ENCODE measurements at places on chromosomes 3 and 15.
A peak's percentile ranks its signal among the peaks of the same experiment; 100 is the strongest.

DNA sequence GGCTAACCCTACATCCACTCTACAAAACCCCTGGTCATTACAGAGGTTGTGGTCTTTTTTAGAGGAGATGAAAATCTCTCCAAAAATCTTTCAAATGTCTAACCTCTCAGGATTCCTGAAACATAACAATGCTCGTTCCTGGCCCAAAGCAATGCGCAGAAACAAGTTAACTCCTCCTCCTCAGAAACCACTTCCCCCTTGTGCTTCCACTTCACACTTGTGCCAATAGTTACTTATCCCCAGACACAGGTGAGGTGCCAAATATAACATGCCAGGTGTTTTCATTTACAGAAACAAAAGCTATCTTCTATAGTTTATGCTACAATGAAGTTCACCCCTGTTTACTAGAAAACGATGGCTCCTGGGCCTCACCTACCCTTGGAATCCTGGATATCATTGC lies 6.2 kb downstream of the NDUFAF1 start:
- DNase-seq: no peak

- no peak for DNase-seq
Observed at GRCh38 chr3:100910986-100911385, 82.2 kb downstream of the ABI3BP start.

GRCh38 chr3:136802481-136802996 lies 16.4 kb upstream of the SLC35G2 start:
- no peak for DNase-seq

GRCh38 chr3:45922950-45923590 lies 20.2 kb upstream of the CXCR6 start:
- no peak for DNase-seq

- DNase-seq: no peak
Observed at GRCh38 chr15:93748710-93749109, 482.7 kb upstream of the MCTP2 start.

- DNase-seq: no peak
Observed at GRCh38 chr15:31482122-31482922, 155.7 kb downstream of the KLF13 start.

GRCh38 chr3:32506466-32506865 lies 3.8 kb upstream of the CMTM6 start:
- DNase-seq: no peak

DNA sequence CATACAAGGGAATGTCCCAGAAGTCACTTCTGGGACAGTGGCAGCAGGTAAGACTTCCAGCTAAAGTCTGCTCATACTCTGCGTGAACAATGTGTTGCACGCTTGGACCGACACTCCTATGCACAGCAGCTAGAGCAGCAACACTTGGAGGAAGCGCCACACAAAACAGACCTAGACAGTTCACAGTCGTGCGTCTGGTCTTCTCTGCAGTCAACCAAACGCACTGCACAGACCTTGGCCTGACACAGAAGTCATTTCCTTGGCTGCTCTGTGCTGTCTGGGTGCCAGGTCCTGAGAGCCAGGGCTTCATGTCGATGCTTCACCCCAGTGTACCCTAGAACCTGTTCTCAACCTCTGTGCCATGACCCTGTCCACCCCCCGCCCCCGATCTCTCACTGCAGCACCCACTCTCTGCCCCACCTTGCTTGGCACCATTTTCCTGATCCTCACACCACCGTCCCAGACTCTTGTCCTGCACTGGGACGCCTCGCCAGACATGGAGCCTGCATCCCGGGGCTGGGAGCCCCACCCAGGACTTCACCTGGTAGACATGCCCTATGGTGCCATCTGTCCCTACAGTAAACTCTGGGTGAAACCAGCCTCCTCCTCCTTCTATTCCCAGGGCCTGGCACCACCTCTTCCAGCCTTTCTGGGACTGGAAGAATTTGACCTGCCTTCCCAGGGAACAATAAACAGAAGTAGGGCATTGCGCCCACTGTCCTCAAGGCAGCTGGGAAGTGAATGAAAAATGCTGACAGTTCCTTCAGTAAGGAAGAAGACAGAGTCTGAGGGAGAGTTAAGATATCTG lies 3.1 kb downstream of the ATP10A start:
- no peak for DNase-seq

GRCh38 chr15:63969652-63970421 lies 76.4 kb downstream of the DAPK2 start:
- no peak for DNase-seq

DNA sequence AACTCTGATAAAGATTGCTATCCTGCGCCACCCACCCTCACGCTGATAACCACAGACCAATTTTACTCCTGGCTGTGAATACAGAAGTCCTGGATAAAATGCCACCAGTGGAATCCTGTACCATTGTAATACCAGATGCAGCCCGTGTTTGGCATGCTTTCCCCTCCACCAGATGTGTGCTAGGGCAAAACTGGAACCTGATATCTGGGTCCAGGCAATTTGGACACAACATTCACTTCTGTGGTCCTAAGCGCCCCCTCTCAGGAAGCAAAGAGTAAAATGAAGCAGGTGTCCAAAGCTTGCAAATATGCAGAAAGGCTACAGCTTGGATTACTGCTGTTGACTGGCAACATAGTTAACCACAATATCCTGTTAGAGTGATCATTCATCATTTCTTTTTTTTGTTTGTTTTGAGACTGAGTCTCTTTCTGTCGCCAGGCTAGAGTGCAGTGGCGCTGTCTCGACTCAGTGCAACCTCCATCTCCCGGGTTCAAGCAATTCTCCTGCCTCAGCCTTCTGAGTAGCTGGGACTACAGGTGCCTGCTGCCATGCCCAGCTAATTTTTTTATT lies 32.8 kb downstream of the LOXL1 start:
- DNase-seq: no peak

DNA sequence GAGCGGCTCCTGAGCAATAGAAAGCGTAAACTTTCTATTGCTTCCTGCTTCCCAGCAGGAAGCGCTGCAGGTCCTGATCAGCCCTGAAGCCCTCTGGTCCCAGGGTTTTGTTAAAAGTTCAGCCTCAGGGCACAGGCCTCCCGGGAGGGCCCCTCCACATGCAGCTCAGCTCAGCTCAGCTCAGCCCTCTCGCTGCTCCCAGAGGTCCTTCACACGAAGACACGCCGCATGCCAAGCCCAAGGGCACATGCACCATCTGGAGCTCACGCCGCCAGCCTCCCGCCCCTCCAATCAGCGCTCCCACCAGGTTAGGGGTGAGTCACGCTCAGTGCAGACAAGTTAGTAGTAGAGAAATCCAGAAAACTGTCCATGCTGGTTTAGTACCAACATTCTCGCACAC lies 12.7 kb downstream of the TKT start:
- DNase-seq: peak; percentile 64

DNA sequence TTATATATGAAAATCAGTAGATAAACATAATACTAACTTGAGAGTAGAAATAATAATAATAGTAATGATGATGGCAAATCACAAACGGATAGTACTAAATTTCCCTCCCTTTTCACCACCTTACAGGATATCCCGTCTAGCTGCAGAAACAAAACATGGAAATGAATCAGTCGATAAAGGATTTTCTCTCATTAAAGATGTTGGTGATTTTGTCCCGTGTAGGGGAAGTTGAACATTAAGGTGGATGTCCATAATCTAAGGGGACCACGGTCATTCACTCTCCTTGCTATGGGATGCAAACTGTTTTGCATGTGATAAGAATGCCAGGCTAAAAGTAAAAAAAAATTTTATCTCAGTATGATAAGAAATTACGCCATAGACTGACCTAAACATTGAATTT lies 1027.7 kb upstream of the NR2F2 start:
- DNase-seq: no peak

DNA sequence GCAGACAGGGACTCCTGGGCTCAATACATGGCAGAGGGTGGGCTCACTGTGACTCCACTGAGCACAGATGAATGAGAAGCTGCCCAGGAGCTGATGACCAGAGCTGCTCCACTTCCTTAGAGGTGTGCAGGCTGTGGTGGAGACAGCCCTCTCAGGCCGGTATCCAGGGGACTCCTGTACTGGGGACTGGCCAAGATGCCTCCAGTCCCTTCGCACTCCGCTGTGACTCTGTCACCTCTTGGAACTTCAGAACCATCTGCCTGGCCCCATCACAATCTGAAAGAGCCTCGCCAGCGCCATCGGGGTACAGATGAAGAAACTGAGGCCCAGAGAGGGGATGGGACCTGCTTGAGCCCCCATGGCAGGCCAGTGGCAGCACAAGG lies 111.2 kb downstream of the ETFA start:
- no peak for DNase-seq

DNA sequence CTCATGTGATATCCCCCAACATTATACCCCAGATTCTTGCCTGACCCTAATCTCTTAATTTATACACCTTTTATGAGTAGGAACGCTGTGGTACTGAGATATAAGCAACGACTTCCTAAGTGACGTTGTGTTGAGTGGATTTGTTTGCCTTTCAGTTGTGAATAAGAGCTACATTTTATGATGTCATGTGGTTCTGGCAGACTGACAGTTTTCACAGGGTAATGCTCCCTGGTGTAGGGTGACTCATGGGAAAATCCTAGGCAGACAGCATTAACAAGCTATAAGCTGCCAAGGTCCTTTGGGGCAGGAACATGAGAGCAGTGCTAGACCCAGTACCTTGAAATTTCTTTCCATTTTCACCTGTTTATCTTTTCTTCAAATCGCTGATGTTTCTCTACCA lies 11.2 kb downstream of the C3orf52 start:
- peak; percentile 98 for DNase-seq

- no peak for DNase-seq
Observed at GRCh38 chr3:187484547-187485295, 116.5 kb downstream of the RTP4 start.

DNA sequence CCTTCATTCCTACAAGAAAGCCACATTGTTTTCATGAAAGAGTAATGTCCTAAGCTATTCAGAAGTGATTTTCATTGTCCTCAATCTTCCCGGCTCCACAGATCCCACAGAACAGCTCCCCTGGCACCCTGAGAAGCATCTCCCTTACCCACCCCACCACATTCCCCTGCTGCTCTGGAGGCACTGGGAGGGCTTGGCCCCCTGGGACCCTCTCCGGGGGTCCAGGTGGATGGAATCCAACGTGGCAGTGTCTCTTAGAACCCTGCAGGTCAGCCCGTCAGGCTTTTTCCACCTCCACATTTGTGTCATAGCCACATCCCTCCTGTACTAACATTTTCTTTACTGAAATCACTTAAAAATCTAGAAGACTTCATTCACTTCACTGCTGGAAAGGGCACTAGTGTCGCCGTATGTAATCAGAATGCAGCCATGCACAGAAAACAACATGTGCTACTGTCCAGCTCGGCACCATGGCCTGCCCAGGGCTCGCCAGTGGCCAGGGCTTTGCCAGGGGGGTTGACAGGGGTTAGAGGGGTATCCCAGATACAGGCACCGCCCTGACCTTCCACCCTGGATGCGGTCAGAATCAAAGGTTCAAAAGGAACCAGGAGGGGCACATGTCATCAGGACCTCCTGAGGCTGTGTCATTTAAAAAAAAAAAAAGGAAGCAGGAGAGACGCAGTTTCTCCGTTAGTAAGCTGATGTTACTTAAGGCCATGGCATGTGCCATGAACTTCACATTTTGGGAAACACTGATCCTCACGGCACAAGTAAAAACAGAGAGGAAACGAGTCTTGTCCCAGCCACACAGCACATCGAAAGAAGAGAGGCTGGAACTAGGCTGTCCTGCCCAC lies 106.3 kb downstream of the LSM3 start:
- no peak for DNase-seq

DNA sequence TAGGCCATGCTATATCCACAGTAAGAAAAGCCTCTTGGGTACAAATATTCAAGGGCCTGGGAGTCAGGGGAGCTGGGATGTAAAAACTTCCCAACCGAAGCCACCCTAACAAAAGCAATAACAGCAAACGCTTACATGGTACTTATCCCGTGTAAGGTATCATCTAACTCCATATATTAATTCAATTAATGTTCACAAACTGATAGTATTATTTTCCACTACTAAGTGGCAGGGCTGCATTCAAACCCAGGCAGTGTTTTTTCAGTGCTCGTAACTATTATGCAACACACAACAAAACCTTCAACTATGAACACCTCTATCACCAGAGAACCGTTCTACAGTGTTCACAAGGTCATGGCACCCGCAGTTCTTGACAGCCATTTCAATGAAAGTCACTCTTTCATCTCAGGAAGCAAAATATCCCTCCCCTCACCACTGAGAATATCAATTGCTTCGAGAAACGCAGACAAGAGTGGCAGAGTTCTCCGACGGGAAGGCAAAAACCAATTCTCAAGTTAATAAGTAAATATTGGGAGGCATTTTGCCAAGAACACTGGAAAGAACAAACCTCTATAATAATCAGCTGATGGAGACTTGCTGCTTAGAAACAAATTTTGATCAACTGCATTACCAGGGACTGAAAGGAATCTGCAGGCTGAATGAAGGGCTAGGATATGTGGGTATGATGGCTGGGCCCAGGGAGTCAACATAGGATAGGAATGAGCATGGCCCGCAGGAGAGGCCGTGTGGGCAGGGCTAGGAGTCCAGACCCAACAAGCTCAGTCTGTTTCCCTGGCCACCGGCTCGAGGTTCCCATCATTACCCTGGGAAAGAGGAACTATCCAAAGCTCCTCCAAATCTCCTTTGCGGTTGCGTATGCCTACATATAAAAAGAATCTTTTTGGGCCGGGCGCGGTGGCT lies 72.3 kb downstream of the XXYLT1 start:
- DNase-seq: no peak

DNA sequence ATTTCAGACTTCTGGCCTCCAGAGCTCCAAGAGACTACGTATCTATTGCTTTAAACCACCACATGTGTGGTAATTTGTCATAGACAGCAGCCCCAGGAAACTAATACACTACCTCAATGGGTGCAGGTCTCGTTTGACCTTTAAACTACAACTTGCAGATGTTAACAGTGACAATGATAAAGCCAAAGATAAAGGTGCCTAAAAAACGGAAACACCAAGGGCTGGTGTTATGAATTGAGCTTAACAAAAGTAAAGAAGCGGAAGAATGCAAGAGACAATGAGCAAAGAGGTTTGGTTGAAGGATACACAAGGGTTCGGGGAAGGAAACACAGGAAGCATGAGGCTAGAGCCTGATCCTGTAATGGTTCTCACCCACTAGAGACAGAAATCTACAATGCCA lies 50.8 kb downstream of the RFTN1 start:
- DNase-seq: no peak

- DNase-seq: no peak
Observed at GRCh38 chr3:172098698-172099494, 59.5 kb downstream of the FNDC3B start.

- DNase-seq: no peak
Observed at GRCh38 chr3:166125179-166125578, 288.0 kb upstream of the BCHE start.

DNA sequence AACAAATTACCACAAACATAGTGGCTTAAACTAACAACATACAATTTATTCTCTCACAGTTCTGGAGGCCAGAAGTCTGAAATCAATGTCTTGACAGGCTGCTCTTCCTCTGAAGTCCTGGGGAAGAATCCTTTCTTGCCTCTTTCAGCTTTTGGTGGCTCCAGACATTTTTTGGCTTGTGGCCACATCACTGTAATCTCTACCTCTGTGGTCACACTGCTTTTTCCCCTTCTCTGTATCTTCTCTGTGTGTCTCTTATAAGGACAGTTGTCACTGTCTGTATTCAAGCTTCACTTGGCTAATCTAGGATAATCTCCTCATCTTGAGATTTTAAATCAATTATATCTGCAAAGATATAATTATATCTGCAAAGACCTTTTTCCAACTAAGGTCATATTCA lies 80.3 kb upstream of the ABHD2 start:
- no peak for DNase-seq

- DNase-seq: peak; percentile 34
Observed at GRCh38 chr3:126102530-126102951, 18.6 kb upstream of the SLC41A3 start.

Measured in AG04449 (cell line).